ENCODE measurements at places on chromosomes 4 and X.

- no peak for DNase-seq
Observed at GRCh38 chr4:6749340-6750171, 33.0 kb upstream of the KIAA0232 start.

DNA sequence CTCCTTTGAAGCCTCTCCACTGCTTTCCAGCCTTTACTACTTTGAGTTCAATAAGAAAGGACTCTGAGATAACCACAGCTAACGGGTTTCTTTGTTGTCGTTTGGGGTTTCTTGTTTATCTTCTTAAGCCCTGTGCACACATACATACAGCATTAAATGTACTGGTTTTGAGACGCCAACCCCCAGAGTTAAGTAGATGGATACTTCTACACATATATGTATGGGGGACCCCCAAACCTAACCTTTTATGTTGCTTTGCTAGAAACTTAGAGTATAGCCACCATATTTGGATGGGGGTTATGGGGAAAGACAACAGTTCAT lies 697 bp downstream of the CEP135 start:
- DNase-seq = no peak

DNA sequence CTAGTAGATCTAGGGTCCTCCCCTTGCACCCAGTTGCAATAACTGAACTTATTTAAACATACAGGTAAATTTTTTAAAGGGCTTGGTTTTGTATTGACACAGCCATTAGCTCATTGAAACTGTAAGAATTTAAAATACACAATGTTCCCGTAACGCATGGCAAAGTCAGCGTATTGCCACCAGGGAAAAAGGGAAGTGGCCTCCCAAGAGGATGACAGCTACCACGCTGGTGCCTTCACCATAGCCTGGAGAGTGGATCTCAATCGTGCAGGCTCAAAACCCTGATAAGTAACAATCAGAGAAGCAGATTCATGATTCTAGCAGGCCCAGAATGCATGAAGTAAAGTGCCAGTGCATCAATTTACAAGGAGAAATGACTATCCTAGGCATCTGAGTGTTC lies 49.4 kb upstream of the RELL1 start:
- DNase-seq = no peak

- peak; percentile 66 for DNase-seq
Observed at GRCh38 chr4:82739287-82740190, 59.1 kb downstream of the SCD5 start.

GRCh38 chr4:87239821-87240220 lies 19.4 kb upstream of the KLHL8 start:
- no peak for DNase-seq

- no peak for DNase-seq
Observed at GRCh38 chr4:105197777-105198176, 51.1 kb downstream of the TET2 start.

DNA sequence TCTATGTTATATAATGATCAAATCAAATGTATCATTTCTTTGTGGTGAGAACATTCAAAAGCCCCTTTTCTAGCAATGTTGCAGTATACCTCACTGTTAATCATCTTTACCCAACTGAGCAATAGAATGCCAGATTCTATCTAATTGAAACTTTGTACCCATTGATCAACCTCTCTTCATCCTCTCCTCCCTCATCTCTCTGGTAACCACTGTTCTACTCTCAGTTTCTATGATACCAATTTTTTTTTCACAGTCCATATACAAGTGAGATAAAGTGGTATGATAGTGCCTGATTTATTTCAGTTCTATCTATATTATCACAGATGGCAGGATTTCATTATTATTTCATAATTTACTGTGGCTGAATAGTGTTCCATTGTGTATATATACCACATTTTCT lies 209.8 kb downstream of the SPCS3 start:
- no peak for DNase-seq

GRCh38 chr4:22019676-22020075 lies 71.1 kb upstream of the KCNIP4 start:
- DNase-seq = no peak

DNA sequence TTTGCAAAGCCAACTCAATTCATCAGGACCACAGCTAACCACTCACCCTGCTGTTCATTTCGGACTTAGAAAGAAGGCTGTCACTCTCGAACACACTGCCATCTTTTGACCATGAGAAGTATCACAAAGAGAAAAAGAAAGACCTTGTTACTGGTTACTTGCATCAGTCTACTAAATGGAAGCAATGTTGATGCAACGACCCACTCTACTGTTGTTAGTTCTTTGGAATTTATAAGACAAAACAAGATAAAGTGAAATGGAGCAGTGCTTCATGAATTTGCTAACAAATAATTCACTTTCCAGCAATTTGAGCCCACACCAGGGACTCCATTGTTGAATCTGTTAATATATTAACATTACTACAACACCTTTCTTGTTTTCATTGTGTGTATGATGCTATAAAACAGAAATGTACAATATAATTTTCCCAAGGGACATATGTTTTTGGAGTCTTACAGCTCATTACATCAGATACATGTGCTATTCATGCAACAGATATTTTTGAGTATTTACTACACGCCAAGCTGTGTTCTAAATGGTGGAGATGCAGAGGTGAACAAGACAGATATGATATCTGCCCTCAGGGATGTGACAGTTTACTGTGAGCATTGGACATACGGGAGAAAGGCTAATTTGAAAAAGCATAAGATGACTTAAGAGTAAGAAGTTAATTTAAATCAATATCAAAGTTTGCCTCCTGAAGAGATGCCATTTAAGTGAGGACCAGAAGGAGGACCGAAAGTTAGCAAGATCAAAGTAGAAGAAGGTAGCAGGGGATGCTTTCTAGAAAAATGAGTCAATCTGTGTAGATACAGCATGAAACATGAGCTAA lies 87.2 kb downstream of the AREG start:
- DNase-seq = no peak

DNA sequence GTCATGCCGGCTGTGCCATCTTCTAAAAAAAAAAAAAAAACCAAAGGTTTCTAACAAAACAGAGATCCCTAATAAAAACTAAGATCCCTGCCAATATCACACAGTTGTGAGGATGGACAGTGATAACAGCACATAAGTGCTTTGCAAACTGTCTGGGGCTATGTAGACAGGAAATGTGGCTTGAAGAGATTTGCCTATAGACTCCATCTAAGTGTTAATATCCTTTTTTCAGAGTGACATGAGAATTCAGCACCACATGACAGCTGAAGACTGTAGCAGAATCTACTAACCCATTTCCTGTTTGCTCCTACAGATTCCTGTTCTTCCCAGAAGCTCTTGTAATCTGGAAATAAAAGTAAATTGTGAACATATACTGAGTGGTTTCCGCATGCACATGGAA lies 215.4 kb downstream of the KDR start:
- DNase-seq = no peak

GRCh38 chr4:37584071-37584470 lies 102.1 kb downstream of the RELL1 start:
- no peak for DNase-seq

- DNase-seq = no peak
Observed at GRCh38 chr4:23117826-23118225, 425.1 kb downstream of the GBA3 start.

- no peak for DNase-seq
Observed at GRCh38 chrX:6856471-6856870, 291.0 kb upstream of the STS start.

- no peak for DNase-seq
Observed at GRCh38 chrX:64570204-64570603, 175.0 kb upstream of the MTMR8 start.

GRCh38 chr4:34935739-34936138 lies 1308.6 kb downstream of the ARAP2 start:
- DNase-seq = no peak

DNA sequence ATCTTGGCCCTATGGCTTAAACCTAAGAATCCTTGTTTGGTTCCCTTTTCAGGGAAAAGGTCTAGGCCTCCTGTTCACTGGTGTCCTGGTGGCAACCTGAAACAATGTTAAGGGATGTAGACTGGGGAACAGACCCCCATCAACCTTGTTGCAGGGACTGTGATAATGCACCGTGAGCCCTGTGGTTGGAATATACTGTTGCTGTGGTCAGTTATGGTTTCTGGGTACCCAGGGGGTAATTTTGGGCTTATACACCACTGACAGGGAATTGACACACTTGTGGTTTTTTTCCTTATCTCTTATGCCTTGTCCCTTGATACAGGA lies 64.0 kb upstream of the WDR1 start:
- no peak for DNase-seq

GRCh38 chr4:10664408-10664807 lies 20.2 kb downstream of the CLNK start:
- no peak for DNase-seq

- no peak for DNase-seq
Observed at GRCh38 chr4:129883996-129884395, 788.0 kb downstream of the C4orf33 start.

- no peak for DNase-seq
Observed at GRCh38 chrX:17669891-17670290, 67.4 kb upstream of the SCML1 start.

- DNase-seq = no peak
Observed at GRCh38 chrX:47687263-47687662, 28.3 kb upstream of the UXT start.

DNA sequence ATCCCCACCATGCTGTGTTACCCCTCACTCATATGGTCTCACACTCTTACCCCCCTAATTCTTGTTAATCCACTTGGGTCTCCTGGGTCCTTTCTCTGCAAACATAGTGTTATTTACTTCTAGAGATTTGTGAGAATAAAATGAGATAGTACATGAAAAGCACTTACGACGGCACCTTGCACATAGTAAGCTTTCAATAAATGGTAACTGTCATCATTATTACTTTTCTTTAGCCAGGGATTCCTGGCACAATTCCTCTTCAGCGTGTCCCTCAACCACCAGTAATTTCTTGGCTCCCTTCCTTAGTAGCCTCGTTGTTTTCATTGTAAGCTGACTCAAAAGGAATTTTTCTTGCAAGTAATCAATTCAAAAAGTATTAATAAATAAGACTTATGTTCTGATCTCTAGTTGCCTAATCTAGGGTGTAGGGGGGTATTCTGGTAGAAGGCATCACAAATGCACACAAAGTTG lies 30.1 kb upstream of the RBMX start:
- no peak for DNase-seq

GRCh38 chr4:156169011-156169410 lies 215.3 kb upstream of the CTSO start:
- no peak for DNase-seq

- no peak for DNase-seq
Observed at GRCh38 chrX:151088221-151088620, 88.2 kb upstream of the GPR50 start.

- no peak for DNase-seq
Observed at GRCh38 chr4:26854701-26855100, 5.9 kb upstream of the STIM2 start.

DNA sequence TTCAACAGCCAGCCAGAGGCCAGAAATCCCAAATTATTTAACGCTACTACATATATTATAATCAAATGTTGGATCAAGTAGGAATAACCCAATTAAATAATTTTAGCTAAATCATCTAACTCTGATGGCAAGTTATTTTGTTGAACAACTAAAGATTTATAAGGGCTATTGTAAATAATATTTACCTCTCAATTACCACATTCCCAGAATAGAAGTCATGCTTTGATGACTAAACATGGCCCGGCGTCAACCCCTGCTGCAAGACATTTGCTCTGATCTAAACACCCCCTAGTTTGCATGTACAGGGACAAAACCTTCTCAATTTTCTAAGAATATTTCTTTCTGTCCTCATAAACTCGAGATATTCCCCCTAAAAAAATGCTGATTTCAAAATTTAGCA lies 14.2 kb downstream of the VEGFC start:
- DNase-seq = no peak

GRCh38 chr4:163949976-163950601 lies 455.6 kb downstream of the TMA16 start:
- no peak for DNase-seq

DNA sequence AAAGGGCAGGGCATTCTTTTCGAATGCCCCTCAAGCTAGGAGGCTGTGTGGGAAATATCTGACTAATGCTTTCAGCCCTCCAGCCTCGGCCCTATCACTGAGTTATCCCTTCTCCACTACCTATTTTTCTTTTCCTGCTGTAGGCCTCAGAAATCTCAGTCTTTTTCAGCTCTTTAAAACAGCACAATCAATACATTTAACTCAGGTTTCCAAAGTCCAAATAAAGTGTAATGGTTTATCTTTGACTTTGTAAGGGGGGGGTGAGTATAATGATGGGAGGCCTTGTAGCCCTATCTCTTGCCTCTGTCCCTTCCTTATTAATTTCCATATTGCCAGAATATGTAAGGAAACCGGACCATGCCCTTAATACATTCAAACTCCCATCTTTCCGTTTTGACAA lies 1.6 kb upstream of the WNK3 start:
- DNase-seq = no peak

DNA sequence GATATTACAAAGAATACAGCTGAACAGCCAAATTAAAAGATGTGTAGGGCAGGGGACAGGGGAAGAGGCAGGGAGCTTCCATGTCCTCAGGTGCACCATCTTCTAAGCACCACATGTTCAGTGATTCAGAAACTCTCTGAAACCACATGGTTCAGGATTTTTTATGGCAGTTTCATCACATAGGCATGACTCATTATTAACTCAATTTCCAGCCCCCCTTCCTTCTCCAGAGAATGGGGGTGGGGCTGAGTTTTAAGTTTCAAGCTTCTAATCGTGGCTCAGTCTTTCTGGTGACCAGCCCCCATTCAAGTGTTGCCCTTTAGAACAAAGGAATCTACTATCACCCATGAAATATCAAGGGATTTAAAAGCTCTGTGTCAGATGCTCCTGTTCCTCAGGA lies 317.8 kb upstream of the GALNT7 start:
- no peak for DNase-seq

GRCh38 chr4:184250795-184251669 lies 33.4 kb upstream of the ENPP6 start:
- peak; percentile 61 for DNase-seq

- DNase-seq = no peak
Observed at GRCh38 chr4:53015681-53016080, 153.6 kb downstream of the RASL11B start.

DNA sequence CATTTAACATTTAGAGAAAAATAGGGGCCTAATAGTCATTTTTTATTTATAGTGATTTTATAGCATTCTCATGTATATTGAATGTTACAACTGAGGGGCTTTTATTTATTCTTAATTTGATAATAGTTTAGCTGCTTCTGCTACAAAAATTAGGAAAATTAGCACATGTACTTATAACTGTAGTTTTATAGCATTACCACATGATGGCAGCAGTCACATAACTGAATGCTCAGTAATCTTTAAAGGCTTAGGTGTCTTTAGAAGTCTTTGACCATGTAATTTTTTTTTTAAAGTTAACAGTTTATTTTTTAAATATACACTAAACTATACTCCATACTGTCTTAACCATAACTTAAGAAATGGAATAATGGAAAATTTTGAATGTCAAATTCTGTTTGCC lies 136.6 kb downstream of the STAG2 start:
- DNase-seq = no peak

DNA sequence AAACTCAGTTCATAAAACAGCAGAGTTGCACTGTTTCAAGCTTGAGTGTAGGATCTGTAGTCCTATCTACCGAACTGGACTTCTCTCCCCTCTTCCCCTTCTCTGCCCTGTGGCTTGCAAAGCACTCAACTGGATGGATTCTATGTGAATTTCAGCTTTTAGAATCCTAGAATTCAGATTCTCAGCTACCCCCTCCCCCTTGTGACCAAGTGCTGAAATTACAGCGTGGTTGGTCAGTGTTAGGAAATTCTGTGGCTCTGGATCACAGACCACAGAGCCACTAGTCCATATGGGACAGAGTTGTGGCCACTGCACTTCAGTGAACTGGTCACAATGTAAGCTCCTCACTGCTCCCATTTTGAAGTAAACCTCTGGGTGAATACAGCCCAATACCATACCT lies 64.6 kb upstream of the TRPC5 start:
- DNase-seq = no peak

All from 8988T (cell line).